ENCODE measurements at places on chromosomes 3 and 15. TPM values are rescaled to one million over a fixed set of nuclear protein-coding genes. Genes with fewer than 3 reads are reported as not detected.

TRIM42 gene
- polyA plus RNA-seq = not detected

ZNF80 gene
- polyA plus RNA-seq = not detected

ANKRD34C gene
- polyA plus RNA-seq = 0.02 TPM

SLC15A2 gene
- 3.6 TPM for polyA plus RNA-seq

ISLR2 gene
- 0.47 TPM for polyA plus RNA-seq

DUOXA2 gene
- polyA plus RNA-seq = 0.05 TPM

MINAR1 gene
- 0.17 TPM for polyA plus RNA-seq

RHCG gene
- polyA plus RNA-seq = 0.53 TPM

ST3GAL6 gene
- polyA plus RNA-seq = 3.3 TPM

CYP1A1 gene
- 0.22 TPM for polyA plus RNA-seq

RARB gene
- polyA plus RNA-seq = 0.15 TPM
